NCI-H524 treated with DMSO at 0.1 percent for 48 hours (cell line): ENCODE measurements at places on chromosomes 1 and 21.

GRCh38 chr1:7760245-7760644, 10.9 kb upstream of the VAMP3 start:
- no peak for DNase-seq

- no peak for DNase-seq
Measured at GRCh38 chr21:41650526-41651145, 116.2 kb downstream of the RIPK4 start.

GRCh38 chr1:1069711-1070676, 4.1 kb downstream of the RNF223 start:
- DNase-seq: no peak

- DNase-seq: no peak
Measured at GRCh38 chr1:66175098-66175497, 358.9 kb upstream of the SGIP1 start.

GRCh38 chr21:28150778-28151177, 841.9 kb downstream of the LTN1 start:
- DNase-seq: no peak

DNA sequence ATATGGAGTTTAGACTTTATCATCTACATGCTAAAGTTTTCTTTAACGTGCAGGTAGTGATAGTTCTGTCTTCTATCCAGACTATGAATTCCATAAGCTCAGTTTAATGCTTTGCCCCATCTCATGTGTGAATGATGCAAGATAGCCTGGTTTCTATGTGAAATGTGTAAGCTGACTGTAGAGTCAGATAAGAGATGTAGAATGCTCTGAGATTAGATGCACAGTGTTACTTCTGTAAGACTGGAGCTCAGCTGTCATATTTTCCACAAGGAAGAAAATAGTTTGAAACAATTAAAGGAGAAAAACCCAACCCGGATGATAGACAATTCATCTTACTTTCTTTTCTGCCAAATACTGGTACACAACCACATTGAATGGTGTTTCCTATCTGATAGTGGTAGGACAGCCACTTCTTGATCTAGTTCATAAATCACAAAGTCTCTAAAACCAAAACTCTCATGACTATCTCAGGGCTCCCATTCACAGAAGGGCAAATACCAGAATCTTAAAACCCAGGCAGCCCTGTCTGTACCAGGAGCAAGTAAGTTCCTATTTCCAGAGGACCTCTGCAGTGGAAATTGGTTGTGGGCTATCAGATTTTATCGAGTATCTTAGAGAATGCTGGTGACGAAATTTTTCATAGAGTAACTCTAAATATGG, 50.6 kb downstream of the TBX15 start:
- no peak for DNase-seq

GRCh38 chr1:5526385-5526750, 465.9 kb downstream of the NPHP4 start:
- no peak for DNase-seq

DNA sequence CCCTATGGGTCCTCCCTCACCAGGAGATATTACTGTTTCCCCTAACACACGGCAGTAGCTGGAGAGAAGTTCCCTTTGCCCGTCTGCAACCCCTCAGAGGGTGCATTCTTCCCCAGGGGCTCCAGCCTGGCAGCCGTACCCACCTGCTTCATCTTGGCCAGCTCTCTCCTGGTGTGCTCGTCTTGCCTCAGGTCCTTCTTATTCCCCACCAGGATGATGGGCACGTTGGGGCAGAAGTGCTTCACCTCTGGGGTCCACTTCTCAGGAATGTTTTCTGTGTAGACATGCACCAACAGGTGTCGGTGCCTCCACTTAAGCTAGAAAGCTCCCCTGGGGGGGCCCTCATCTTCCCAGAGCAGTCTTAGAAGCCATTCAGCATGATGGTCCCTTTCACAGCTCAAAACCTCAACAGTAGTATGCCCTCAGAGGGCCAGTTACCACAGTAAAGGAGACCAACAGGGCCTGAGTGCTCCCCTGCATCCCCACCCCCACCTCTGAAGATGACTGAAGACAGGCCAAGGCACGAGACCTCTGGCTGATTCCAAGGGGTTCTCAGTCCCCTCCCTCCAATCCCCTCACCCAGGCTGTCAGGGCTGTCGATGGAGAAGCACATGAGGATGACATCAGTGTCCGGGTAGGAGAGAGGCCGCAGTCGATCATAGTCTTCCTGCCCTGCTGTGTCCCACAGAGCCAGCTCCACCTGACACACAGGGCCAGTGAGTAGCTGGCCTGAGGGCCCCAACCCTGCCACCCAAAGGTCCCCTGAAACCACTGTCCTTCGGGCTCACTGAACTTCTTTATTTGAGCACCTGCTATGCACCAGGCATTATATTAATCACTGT, 4.3 kb downstream of the RHOC start:
- no peak for DNase-seq

DNA sequence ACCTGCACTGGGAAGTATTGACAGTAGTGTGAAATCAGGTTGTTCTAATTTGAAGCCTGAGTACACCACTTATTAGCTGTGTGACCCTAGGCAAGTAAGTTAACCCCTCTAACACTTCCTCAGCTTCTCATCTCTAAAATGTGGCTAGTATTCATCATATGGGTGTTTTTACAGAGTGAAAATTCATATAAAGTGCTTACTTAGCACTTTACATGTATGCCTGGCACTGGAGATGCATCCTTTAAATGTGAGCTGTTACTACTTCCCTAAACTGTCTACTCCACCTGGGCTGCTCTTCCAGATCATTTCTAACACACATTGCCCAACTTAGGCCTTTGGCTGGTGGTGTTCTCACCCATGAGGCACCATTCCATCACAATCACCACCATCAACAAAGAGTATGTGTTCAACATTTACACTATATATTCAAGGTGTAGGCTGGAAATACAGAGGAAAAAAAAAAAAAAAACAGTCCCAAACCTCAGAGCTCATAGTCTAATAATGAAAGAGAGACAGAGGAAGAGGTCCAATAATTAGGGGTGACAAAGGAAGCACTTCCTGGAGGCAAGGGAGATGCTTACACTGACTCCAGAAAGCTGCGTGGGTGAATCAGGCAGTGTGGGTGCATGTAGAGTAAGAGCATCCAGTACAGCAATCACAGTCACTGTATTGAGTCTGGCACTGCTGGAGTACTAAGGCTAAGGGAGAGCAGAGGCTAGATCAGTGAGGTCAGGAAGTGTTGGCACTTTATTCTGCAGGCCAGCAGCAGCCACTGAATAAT, 3.6 kb downstream of the STX6 start:
- no peak for DNase-seq

- DNase-seq: no peak
Measured at GRCh38 chr1:206002871-206003801, at the start of gene RAB7B. TSS of gene RAB7B (minus strand) at chr1:206003395. CDS start at chr1:205994135, 9,260 bp downstream.

GRCh38 chr1:44038876-44039657, 7.8 kb upstream of the SLC6A9 start:
- DNase-seq: no peak

GRCh38 chr1:178587096-178587495, 74.2 kb downstream of the TEX35 start:
- no peak for DNase-seq

GRCh38 chr1:2906085-2906484, 104.6 kb upstream of the TTC34 start:
- DNase-seq: no peak
